ENCODE measurements at places on chromosomes 3 and 15. TPM values are rescaled to one million over a fixed set of nuclear protein-coding genes. Genes with fewer than 3 reads are reported as not detected.

Gene MEGF11
- total RNA-seq = not detected

Gene CYP19A1
- total RNA-seq = not detected

Gene ADPGK
- 61.5 TPM for total RNA-seq

- no peak for DNase-seq
Observed at GRCh38 chr3:5151586-5151985, 29.5 kb downstream of the ARL8B start.

- no peak for DNase-seq
Observed at GRCh38 chr3:75329476-75330097, 334.5 kb upstream of the FRG2C start.

- DNase-seq = no peak
Observed at GRCh38 chr3:52739730-52740129, 31.0 kb downstream of the NEK4 start.

GRCh38 chr3:105387122-105387751, 20.5 kb downstream of the ALCAM start:
- no peak for DNase-seq

GRCh38 chr3:96863129-96863740, 48.8 kb downstream of the EPHA6 start:
- DNase-seq = peak; percentile 18

GRCh38 chr3:143697975-143698374, 150.3 kb downstream of the SLC9A9 start:
- no peak for DNase-seq

- DNase-seq = no peak
Observed at GRCh38 chr15:52082197-52083036, 30.2 kb downstream of the BCL2L10 start.

- DNase-seq = no peak
Observed at GRCh38 chr15:78927077-78927790, 17.6 kb downstream of the CTSH start.

DNA sequence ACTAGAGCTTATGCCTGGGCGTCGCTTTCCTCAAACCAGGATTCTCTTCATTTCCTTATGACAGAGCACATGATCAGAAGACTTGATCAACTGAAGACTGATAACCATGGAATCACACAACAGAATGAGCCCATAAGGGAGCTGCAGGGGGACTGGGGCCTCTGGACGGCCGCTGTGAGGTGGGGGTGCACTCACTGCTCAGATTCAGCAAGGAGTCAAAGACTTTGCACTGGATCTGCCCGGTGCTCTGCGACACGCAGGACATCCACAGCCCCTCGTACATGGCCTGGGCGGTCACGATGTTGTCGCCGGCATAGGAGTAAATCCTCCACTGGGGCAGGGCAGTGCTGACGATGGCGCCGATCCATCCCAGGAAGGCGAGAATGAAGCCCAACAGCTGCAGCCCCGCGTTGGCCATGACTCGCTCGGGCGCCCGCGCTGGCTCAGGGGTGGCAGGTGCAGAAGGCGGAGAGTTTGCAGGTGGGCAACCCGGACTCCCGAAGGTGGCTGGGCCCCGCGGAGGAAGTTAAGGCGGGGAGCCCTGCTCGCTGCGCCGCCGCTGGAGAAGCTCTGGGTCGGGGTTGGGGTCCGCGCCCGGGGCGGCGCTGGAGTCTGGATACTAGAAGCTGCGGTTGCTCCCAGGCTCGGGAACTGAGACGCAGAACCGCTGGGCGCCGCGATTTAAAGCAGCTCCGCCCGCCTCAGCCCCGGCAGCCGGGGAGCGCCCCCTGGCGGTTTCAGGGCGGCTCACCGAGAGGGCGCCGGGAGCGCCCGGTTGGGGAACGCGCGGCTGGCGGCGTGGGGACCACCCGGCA, at the start of gene CLDN1:
Gene CLDN1 (minus strand): TSS at position 658 of the 815 bp plus-strand sequence. CDS start 240 bp downstream, at position 418.
- DNase-seq = peak; percentile 73

DNA sequence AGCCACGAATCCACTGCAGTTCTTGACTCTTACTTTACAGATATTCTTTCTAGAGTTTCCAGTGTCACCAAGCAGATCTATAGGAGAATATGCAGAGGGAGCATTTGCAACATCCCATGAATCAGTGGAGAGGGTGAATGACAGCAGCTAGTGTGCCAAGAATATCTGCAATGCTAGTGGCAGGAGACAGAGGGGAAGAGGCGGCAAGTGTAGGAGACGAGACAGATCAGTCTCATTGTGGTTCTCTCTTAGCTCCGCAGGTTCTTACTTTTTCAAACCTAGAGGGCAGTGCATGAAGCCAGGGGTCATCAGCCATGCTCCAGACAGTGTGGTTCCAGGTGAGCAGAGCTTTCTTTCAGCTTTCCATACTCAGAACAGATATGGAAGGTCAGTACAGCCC, 744 bp downstream of the ZNF619 start:
- no peak for DNase-seq

All from activated CD4-positive, alpha-beta memory T cell treated with anti-CD3 and anti-CD28 coated beads for 36 hours (primary cell).